IMR-90 (cell line): ENCODE measurements at places on chromosomes 1 and 21. TPM values are rescaled to one million over a fixed set of nuclear protein-coding genes. Genes with fewer than 3 reads are reported as not detected.

C1orf94 gene
- not detected in 2 replicates for total RNA-seq

LYPD8 gene
- total RNA-seq, result not detected in 2 replicates

FRRS1 gene
- 21.7 and 23.5 TPM in 2 replicates for total RNA-seq

FCRL1 gene
- not detected in 2 replicates for total RNA-seq

NBPF6 gene
- total RNA-seq, result not detected in 2 replicates

RNU1-4 gene
- total RNA-seq, result under 0.01 TPM in 2 replicates

AMY1B gene
- total RNA-seq, result not detected in 2 replicates

LHX8 gene
- total RNA-seq, result not detected in 2 replicates

UBE4B gene
- 39.3 and 41.9 TPM in 2 replicates for total RNA-seq

OR2AK2 gene
- total RNA-seq, result not detected in 2 replicates

GUCA2B gene
- not detected in 2 replicates for total RNA-seq

LRRC8C gene
- total RNA-seq, result 12.9 and 15.3 TPM in 2 replicates

CR1 gene
- total RNA-seq, result not detected in 2 replicates

CD5L gene
- total RNA-seq, result not detected in 2 replicates

SMIM1 gene
- 0.90 and 1.9 TPM in 2 replicates for total RNA-seq
